ENCODE measurements at places on chromosomes 11 and 22. TPM values are rescaled to one million over a fixed set of nuclear protein-coding genes. Genes with fewer than 3 reads are reported as not detected.

Gene DNAJB7
- total RNA-seq: not detected

Gene PNPLA3
- total RNA-seq: 1.7 TPM

Gene TPBGL
- under 0.01 TPM for total RNA-seq

Gene ADAMTS8
- total RNA-seq: not detected

Gene CASP1
- 20.0 TPM for total RNA-seq

Gene MYRF
- 1.0 TPM for total RNA-seq

Gene SERHL2
- total RNA-seq: 1.9 TPM

Gene SULT4A1
- total RNA-seq: not detected

Gene USP2
- 0.06 TPM for total RNA-seq

Gene MUC5AC
- total RNA-seq: not detected

Measured in bladder microvascular endothelial cell (primary cell).